ENCODE measurements at places on chromosomes 2 and 18. TPM values are rescaled to one million over a fixed set of nuclear protein-coding genes. Genes with fewer than 3 reads are reported as not detected.

- no peak for DNase-seq
Observed at GRCh38 chr2:24731040-24731439, 62.2 kb downstream of the PTRHD1 start.

The MROH2A gene
- polyA plus RNA-seq, result not detected

- DNase-seq, result no peak
Observed at GRCh38 chr2:238711346-238711745, 136.5 kb upstream of the TWIST2 start.

DNA sequence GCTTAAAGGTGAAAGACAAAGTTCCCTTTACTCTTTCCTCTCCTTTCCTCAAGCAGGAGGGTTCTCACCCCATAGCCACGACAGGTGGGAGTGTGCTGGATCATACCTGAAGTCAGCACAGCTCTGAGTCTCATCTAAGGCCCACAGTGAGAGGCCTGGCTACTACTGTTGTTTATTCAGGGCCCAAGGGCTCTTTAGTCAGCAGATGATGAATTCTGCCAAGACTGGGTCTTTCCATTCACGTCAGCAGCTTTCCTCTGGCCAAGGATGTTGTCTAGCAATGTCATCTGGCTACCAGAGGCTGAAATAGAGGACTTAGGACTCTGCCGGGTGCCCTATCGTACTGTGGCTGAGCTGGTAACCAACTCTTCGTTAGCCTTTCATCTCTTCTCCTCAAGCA is 308.4 kb upstream of the THUMPD2 start:
- no peak for DNase-seq

DNA sequence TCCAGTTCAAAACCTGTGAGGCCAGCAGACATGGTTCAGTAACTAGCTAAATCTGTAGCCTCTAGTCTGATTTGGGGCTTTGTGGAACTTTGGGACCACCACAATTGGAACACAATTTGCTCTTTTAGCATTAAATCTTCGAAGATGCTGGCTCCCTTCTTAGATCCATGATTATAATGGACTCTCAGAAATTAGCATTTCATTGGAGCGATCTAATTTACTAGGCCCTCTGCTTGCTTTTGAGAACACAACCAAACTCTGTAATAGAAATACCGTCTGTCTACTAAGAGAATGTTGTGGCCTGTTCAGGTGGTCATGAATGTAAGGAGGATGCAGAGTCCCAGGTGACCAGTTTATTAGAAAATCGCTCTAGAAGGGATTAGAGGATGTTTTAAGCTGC is 70.2 kb upstream of the LYPD6B start:
- no peak for DNase-seq

DNA sequence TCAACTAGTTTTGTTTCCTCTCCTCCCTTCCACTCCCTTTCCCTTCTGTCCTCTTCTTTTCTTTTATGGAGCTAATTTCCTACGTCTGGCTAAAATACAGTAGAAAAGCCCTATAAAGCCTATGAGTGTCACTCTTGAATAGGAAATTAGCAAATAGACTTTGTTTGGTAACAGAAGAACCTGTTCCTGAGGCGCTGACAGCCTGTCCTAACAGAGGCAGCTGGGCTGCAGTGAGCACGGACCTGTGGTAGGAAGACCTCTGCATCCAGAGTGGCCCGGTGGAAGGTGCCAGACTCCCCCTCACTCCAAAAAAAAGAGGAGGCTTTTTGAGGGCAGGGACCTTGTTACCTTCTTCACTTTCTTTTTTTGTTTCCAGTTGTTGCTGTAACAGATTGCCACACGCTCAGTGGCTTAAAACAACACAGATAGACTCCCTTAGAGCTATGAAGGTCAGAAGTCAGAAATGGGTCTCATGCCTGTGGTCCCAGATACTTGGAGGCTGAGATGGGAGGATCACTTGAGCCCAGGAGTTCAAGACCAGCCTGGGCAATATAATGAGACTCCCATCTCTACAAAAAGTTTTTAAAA is 81.2 kb upstream of the TXNDC2 start:
- peak; percentile 24 for DNase-seq

DNA sequence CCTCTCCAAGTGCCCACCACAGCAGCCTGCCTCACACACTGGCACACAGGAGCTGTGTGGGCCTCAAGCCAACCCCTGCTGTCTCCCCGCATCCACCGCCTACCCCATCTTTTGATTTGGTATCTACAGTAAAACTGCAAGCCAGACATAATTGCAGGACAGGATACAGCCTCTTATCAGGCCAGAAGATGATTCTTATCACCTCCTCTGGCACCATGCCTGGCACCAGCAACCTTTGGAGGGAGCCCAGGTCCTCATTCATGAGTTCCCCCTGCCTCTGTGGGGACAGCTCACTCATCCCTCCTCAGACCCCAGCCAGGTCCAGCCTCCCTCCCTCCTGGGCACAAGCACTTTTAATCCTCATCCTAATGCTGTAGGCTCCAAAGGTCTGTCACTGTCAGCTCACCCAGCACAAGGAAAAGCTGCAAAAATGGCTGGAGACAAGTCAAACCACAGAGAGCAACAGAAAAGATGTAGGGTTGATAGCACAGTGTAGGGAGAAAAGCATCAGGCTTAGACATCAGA is 9.7 kb downstream of the RAB11FIP5 start:
- no peak for DNase-seq

DNA sequence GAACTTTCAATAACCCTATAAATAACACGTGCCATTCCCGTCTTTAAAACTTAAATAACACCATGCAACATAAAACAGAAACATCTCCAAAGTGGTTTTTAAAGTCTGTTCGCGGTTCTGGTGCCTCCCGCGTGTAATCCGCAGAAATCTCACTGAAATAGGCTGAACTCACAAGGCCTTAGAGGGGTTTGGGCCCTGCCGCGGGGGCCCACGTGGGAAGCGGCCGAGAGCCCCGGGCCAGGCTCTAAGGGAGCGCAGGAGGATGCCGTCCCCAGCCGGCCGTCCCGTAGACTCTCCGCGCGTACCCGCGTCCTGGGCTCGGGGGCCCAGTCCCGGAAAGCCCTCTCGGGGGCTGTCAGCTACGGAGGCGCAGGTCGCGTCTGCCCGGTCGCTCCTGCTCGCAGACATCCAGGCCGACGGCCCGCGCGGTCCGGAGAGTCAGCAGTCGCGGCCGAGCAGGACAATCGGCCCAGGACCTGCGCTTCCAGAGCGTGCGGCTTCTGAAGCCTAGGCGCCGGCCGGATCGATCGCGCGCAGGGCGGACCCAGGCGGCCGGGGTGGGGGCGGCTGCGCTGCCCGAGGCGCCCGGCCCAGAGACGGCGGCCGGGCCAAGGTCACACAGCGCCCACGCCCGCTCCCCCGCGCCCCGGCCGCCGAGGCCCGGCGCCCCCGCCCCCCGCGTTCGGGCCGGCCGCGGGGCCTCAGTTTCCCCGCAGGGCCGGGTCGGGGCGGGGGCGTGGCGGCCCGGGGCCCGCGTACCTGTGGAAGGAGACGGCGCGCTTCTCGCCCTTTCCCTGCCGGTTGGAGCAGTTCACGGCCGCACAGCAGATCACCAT is 558 bp downstream of the THAP4 start:
- peak; percentile 48 for DNase-seq

DNA sequence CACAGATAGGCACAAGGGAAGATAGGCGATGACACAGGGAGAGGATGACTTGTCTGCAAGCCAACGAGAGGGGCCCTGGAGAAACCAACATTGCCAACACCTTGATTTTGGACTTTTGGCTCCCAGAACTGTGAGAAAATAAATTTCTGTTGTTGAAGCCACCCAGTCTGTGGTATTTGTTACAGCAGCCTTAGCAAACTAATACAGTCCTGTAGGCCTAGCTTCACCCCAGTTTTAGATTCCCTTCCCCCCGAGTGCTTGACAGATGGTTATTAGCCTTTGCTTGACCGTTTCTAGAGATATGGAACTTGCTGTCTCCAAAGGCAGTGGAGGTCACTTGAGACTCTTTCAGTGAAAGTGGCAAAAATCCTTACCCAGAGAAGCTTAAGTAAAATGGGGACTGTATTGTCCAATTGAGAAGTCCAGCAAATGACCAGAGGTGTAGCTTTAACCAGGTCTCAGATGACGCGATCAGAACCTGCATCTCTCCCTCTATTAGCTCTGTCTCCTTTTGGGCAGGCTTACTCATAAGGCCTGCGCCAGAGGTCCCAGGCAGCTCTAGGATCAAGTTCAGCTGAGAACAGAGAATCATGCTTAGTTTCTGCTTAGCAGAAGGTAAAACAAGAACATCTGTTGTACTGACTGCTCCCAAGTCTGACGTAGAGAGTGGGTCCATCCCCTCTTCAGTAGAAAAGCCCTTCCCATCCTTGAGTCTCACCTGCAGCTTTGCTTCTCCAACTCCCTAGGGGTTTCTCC is 50.4 kb downstream of the MFSD6 start:
- DNase-seq, result no peak

The CFAP210 gene
- polyA plus RNA-seq, result not detected

The GALNT14 gene
- 0.15 TPM for polyA plus RNA-seq

DNA sequence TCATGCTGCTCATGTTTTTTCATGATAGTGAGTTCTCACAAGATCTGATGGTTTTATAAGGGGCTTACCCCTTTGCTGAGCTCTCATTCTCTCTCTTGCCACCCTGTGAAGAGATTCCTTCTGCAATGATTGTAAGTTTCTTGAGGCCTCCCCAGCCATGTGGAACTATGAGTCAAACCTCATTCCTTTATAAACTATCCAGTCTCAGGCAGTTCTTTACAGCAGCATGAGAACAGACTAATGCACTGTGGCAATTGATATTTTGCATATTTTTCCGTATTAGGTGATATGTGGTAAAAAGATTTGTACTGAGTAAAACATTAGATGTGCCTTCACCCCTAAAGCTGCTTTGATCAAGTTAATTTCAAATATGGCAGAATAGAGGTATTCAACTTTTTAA is 48.8 kb downstream of the RAB27B start:
- DNase-seq, result no peak

- no peak for DNase-seq
Observed at GRCh38 chr2:44798139-44798659, 143.3 kb upstream of the SIX3 start.

- DNase-seq, result no peak
Observed at GRCh38 chr2:74498500-74499266, 720 bp downstream of the LBX2 start.

DNA sequence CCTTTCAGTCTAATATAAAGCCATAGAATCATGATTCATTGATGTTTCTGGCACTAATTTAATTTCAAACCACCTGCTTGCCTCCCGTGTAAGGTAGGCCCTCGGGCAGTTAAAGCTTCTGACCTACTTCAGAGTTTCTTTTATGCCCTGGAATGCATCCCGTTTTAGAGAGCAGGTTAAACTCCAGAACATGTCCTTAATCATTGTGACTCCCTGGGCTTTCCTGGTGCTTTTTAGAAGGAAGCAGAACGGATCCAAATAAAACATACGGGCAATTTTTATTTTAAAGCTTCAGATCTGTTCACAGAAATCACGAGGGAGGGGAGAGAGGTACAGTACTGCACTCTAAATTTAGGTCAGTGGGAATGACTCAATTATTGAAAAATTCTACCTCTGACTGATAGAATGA is 134.8 kb downstream of the GCA start:
- no peak for DNase-seq

The ALLC gene
- not detected for polyA plus RNA-seq

DNA sequence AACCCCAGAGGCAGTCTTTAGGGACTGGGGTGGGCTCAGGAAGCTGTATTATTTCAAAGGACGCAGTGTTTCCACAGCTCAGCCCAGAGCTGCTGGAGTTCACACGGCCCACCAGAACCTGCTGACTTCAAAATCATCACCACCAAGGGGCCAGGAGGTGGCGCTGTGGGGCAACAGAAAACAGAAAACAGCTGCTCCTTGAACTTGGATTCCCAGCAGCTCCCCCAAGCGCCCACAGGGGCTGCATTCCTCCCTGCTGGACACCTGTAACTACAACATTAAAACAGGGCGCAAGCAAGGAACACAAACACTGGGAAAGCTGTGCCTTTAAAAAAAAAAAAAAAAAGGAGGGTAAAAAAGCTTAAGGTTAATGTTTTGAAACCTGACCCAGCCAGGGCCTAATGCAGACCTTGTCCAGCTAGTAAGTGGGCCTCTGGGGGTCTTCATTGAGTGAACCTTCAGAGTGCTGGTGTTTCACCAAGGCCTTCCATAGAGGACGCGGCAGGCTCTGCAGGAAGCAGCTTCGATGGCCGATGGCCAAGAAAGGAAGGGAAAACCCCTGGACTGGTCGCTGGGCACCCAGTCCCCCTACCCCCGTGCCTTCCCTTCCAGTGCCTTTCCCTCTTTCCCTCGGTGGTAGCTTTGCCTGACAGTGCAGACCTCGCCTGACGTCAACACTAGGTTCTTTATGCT is 25.9 kb downstream of the MLPH start:
- DNase-seq, result peak; percentile 77
